GOT3 (cell line): ENCODE measurements at places on chromosomes 6 and 20.

DNA sequence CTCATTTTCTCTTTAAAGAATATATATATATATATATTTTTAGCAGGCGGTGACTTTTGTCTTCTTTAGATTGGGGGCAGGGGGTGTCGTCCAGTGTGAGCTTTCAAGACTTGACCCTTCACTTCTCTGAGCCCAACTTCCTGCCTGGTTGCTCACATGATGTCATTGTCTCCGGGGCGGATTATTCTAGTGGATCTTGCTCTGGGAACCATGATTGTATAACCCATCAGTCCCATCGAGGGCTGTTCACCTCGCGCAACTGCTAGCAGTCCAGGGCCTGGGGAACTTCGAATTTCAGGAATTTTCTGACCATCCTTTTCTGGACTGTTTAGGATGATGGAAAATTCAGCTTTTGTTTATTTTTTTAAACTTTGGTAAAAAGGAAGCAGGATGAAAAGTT, 1.0 kb downstream of the IGF2R start:
- no peak for DNase-seq

DNA sequence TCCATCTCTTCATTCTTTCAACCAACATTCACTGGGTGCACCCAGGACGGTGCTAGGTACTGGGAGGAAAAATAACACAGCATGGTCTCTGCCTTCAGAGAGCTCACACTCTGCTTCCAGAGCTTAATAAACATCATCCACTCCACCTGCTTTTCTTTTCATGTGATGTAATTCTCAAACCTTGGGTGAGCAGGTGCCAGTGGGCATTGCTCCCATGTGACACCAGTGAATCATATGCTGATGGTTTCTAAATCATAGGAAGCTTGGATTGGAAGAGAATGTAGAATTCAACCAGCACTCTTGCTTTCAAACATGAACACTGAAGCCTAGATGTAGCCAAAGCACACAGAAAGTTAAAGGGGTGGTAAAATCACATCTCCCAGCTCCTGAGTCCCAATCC, 189.8 kb downstream of the FOXA2 start:
- no peak for DNase-seq

- DNase-seq, result no peak
Observed at GRCh38 chr20:26205350-26205749, 508.7 kb upstream of the ZNF337 start.

DNA sequence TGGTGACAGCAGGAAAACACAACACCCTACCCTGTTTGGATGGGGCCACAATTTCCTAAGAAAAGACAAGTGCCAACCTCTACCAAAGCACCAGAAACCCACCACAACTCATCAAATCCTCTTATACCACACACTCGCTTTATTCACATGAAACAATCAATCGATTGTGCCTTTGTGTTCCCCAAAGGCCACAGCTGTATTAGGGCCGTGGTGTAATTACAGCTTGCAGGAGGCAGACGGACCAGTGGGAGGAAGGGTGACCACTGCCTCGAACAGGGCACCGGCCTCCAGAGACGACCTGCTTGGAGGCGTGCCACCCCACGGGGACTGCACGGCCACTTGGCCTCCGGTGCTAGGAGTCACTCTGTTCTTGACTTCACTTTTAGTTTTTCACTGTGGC, 264.1 kb downstream of the FOXC1 start:
- DNase-seq, result no peak

GRCh38 chr6:35096129-35096862, 44.8 kb downstream of the TCP11 start:
- DNase-seq, result no peak

GRCh38 chr6:28081486-28081751, 1.1 kb downstream of the ZNF165 start:
- DNase-seq, result no peak

DNA sequence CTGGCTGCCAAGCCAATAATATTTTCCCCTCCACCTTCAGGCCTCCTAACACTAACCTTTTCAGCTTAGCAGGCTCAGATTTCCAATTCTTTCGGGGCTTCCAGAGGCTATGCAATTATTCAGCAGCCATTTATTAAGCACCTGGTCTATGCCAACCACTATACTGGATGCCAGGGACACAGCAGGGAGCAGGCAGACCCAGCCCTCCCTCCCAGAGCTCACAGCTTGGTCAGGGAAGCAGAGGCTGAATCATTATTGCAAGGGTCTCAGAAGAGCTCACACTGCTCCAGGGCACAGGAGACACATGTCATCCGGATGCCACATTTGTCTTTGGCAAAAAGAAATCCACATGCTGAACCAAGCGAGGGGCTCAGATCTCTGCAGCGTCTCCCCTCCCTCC, 1.3 kb downstream of the BPIFB1 start:
- DNase-seq, result no peak
